ENCODE measurements at places on chromosomes 7 and 10.
A peak's percentile ranks its signal among the peaks of the same experiment; 100 is the strongest.

- DNase-seq, result no peak
Measured at GRCh38 chr7:39153113-39153512, 175.4 kb downstream of the POU6F2 start.

- DNase-seq, result no peak
Measured at GRCh38 chr7:67843001-67843565, 846.5 kb downstream of the TYW1 start.

DNA sequence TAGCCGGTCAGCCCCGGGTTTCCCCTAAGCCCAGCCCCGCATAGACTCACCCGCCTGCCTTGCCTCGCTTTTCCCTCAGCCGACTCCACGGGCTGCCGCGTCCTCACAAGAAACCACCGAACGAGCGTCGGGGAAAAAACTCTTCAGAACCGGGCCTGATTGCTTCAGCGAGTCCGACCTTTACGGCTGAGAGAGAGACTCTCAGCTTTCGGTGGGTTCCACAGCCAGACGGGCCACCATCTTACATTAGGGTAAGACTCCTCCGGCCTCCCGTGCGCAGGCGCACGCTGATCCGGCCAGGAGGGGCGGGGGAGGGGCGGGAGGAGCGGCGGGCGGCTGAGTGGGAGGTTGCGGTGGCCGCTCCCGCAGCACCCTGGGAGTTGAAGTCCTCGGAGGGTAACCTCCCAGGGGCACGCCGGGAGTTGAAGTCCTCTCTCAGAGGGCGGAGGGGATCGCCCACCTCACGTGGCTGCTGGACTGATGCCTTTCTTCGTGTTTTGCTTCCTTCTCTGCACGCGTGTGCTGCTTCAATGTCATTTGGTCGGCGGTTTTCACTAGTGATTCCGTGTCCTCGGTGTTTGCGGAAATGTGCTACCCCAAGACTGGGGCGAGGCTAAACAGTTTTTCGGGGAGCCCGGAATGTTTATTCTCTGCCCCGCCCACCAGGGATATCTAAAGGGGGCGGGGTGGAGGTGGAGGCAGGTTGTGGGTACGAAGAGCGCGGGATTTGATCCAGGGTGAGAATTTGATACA lies at the start of gene CNOT4:
Gene CNOT4, minus strand, starts transcription at position 264 of the 753 bp plus-strand sequence. CDS start 71,771 bp downstream, outside the sequence.
- DNase-seq, result peak; percentile 95

- DNase-seq, result no peak
Measured at GRCh38 chr7:29965030-29965429, 24.6 kb downstream of the SCRN1 start.

DNA sequence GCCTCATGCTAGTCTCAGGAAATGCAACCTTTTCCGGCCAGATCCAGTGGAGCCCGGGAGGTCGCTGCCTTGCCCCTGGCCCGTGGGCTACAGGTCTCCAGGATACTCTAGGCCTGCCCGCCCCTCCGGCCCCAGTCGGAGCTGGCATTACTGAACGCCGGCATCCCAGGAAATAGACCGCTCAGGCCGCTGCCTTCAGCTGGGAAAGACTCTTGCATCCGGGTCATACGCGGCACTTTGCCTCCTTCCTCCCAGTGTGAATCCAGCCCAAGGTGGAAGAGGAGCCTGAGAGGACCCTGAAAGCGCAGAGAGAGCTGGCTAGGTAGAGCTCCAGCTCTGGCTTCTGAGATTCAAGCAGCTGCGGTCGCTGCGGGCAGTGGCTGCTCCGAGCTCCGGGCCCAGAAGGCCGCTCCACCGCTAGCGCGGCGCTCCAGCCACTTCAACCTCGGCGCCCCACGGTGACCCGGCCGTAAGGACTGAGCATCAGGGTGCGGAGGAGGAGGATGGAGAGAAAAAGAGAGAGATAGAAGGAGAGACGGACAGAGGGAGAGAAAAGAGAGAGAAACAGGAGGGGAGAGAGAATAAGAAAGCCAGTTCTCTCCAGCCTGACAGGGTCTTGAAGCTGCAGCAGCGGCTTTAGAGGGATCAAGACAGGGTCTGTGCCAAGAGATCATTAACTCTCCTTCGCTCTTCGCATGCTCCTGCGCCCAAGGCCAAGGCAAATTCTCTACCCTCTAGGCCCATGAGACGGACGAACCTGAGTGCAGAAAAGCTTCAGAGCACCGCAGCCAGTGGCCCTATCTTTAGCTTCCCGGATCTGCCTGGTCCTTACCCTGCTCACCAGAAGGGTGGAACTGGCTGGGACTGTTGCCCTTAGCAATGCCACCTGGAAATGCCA lies 1.8 kb upstream of the HOXA10 start:
- DNase-seq, result no peak

GRCh38 chr10:105259201-105259600 lies 618.1 kb downstream of the SORCS3 start:
- no peak for DNase-seq

DNA sequence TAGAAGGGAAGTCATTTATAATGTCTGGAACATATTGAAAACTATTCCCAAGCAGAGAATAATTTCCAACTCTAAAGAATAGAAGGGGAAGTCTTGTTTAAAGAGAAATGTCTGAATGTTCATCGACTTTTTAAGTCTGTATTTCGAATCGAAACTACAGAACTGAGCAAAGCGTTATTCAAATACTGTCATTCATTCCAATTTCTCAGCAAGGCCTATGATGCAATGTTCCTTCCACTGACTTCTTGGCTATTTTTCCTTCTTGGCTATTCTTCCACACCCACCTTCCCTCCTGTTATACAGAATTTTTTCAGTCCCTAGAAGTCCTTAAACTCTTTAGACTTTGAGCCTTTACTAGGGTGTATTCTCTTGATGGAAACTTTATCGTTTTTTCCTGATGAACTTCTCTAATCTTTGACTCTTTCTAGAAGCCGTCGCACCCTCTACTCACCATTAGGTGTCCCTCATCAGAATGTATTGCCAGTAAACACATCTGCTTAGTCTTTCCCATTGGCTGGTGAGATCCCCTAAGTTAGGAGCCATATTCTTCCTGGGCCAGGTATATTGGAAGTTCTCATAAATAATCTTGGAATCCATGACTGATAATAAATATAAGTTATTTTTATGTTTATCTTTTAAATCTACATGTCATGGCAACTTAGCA lies 235.7 kb upstream of the CCDC6 start:
- DNase-seq, result no peak

DNA sequence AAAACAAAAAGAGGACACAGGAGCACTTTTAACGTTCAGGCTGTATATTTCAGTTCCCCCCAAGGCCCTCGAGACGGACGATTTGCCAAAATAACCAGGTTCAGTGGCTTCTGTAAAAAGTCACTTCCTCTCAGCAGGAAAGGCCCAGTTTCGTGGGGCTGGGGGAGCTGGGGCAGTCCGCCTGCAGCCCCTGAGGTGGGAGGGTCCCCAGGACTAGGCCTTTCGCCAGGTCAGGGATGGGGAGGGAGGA lies 28.8 kb downstream of the WDR86 start:
- DNase-seq, result no peak

DNA sequence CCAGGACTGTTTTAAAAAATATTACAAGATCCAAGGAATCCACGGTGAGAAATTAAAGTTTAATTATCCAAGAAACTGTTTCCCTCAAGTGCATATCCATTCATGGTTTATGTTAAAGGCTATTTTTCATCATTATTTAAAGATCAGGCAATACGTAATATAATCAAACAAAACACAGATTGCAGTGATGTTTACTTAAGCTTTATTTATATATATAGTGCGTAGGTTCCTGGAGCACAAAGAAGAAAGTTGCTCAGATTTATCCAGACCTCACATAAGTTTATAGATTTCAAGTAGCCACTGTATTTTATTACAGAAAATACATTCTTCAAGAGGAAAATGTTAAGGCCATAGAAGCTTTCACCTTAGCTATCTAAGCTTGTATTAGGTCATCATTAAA lies 210.0 kb upstream of the KLF14 start:
- no peak for DNase-seq

- no peak for DNase-seq
Measured at GRCh38 chr10:77960829-77961329, 34.3 kb upstream of the DLG5 start.

DNA sequence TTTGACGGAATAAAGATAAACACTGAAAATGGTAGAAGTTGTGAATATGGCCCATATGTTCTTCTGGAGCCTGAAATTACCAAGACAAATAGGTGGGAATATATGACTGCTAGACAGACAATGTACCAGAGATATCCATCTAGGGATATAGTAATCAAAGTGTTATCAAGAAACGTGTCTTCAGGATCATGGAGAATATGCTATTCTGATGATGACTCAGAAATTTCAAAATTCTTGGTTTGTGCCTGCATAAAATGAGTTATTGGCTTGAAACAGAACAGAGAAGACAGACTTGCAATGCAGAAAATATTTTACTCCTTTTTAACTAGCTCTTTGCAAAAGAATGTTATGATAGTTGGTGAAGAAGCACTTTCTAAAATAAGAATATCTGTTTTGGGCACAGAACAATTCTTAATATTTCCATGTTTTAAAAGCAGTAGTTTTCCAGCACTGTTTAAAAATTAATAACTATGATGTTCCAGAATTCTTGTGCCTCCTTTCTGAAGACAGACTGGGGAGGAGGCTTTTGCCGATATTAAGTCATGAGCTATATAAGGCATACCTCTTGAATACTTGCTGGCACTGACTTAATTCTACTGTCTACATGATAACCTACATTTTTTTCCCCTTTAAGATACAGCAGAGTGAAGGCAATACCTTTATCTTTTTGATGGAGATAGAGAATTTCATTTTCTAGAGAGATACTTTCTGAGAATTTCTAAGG lies 34.4 kb upstream of the CABCOCO1 start:
- DNase-seq, result no peak

- no peak for DNase-seq
Measured at GRCh38 chr7:81298951-81299666, 380.3 kb upstream of the SEMA3C start.

GRCh38 chr10:22323538-22324305 lies 2.8 kb downstream of the BMI1 start:
- DNase-seq, result no peak

GRCh38 chr7:17103170-17103569 lies 195.3 kb upstream of the AHR start:
- no peak for DNase-seq

DNA sequence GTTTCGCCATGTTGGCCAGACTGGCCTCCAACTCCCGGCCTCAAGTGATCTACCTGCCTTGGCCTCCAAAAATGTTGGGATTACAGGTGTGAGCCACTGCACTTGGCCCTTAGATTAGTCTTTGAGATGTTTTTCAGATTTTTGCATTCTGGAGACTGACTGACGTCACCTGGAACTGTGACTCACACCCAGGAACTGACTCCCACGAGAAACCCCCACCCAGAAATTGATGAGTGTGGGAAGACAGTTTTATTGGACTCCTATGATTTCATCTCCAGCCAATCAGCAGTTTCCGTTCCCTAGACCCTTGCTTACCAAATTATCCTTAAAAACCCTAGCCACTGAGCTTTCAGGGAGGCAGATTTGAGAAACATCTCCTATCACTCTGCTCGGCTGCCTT lies 867.3 kb downstream of the TYW1 start:
- DNase-seq, result no peak

DNA sequence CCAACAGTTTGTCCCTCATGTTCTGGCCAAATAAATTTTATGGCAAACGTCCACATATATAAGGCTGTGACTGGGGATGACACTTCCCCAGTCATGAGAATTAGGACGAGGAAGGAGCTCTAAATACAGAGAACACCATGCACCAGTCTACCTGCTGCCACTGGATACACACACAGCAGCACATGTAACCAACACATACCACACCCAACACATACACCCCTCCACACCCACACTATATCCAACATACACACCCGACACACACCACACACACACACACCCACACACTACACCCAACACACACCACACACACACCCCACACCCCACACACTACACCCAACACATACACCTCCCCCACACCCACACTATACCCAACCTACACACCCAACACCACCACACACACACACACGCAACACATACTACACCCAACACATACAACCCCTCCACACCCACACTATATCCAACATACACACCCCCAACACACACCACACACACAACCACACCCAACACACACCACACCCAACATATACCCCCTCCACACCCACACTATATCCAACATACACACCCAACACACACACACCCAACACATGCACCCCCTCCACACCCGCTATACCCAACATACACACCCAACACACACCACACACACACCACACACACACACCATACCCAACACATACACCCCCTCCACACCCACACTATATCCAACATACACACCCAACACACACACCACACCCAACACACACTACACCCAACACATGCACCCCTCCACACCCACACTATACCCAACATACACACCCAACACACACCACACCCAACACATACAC lies 74.1 kb downstream of the HIPK2 start:
- no peak for DNase-seq

DNA sequence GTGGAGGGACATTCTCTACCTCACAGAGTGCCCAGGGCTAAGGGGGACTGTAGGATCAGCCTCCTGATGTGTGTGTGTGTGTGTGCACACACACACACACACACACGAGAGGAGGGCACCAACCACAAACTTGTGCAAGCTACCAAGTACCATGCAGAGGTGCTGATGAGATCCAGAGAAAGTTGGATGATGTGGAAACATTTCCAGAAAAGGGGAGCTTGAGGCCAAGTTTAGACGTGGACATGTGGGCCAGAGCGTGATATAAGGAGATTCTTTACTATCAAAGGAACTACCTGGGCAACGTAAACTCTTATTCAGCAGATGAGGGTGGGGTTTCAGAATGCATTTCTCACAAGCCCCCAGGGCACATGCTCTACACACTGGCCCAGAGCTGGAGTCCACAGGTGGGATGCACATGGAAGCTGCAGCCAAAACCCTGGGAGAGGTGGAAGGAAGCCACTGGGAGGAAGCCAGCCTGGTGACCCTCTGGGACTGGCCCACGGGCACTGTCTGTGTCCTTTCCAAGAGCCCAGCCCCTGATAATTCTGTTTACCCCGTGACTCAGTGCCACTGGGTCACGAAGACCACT lies 53.5 kb downstream of the DLG5 start:
- DNase-seq, result no peak

GRCh38 chr7:75689246-75690099 lies 49.3 kb downstream of the HIP1 start:
- DNase-seq, result no peak

GRCh38 chr7:101671371-101672356 lies 42.6 kb upstream of the MYL10 start:
- no peak for DNase-seq

DNA sequence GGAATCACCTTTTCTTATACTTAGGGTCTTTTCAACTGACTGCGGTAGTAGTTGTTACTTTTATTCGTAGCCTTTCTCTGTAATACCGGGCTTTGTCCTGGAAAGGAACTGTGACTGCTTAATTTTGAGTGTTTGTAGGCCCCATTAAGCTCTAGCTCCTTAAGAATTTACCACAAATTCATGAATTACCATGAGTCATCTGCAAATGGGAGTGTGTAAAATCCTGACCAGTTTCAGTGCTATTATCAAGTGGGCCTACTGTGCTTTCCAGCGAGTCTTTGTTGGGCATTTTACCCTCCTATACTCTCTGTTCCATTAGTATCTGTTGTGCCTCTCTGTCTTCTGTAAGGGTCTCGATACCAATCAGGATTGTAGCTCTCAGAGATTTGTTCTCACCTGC lies 49.7 kb downstream of the ZMYND11 start:
- no peak for DNase-seq

- no peak for DNase-seq
Measured at GRCh38 chr10:119778776-119779445, 53.1 kb downstream of the INPP5F start.
